ENCODE measurements at places on chromosomes 1 and 21.
A peak's percentile ranks its signal among the peaks of the same experiment; 100 is the strongest.

DNA sequence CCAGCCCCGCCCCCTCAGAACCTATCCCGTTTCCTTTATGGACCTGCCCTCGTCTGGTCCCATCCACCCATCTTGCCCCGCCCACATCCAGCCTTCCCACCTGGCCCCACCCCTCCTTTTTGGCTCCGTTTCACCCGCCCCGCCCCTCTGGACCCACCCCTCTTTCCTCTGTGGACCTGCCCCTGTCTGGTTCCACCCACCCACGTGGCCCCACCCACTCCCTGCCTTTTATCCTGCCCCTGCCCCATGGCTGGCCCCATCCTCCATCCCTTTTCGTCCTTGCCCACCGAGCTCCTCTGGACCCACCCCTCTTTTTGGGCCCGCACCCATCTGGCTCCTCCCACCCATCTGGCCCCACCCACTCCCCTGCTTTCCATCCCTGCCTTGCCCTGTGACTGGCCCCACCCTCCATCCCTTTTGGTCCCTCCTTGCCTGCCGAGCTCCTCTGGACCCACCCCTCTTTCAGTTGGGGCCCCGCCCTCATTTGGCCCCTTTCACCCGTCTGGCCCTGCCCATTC, 177.3 kb downstream of the CAMTA1 start:
- ATAC-seq = peak; percentile 68

- ATAC-seq = no peak
Observed at GRCh38 chr1:95561346-95561745, 327.3 kb downstream of the RWDD3 start.

DNA sequence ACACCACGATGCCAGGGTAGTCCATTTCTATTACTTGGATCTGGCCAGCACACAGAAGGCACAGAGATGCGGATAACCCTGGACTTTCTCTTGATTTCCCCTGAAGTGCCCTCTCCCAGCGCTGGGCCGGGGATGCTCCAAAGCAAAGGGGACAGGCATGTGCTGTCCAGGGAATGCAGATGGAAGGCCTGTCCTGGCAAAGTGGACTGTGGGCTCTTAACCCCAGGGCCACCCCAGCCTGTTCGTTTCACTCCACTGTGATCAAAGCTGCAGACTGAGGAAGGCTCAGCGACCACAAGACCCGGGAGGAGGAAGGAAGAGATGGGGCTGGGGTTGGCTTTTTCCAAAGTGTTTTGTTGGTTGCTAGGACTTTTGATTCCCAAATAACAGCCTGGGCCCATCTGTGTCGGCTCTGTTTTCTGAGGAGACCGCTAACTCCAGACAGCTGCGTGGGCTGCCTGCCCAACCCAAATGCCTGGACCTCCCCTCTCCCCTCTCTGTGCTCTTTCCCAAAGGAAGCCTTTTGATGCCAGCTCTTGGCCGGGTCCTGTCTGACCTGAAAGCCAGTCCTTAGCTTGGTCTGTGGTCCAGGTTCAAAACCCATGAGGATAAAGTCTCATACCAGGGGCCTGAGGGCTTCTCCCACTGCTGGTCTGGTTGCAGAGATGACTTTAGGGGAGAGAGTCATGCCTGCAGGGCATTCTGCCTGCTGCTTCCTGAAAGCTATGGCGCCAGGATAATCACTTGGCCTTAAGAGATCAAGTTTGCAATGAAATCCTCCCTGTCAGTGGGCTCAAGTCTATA, 119.6 kb upstream of the CD34 start:
- ATAC-seq = no peak

GRCh38 chr1:25643929-25644328, 27.3 kb downstream of the MAN1C1 start:
- ATAC-seq = no peak

GRCh38 chr21:45439161-45439872, 34.4 kb downstream of the COL18A1 start:
- peak; percentile 84 for ATAC-seq

DNA sequence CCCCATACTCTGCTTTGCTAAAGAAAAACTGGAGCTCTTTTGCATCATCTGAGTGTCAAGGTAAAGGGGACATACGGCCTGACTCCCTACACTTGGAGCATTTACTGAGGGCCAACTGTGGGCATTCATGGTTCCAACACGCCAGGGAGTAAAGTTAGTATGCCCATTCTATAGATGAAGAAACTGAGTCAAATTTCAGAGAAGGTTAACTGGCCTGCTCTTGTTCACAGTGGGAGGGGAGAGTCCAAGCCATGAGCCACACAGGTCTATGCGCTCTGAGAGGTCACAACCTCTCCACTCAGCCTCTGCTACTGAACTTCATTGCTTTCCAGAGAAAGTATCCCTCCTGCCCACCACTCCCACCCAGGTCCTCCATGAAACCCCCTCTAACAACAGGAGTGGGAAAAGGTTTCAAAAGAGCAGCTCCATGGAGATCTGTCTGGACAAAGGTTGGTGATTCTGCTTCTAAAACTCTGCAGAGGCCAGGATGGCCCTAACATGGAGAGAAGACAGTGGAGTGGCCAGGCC, 6.8 kb upstream of the KCNN3 start:
- no peak for ATAC-seq

DNA sequence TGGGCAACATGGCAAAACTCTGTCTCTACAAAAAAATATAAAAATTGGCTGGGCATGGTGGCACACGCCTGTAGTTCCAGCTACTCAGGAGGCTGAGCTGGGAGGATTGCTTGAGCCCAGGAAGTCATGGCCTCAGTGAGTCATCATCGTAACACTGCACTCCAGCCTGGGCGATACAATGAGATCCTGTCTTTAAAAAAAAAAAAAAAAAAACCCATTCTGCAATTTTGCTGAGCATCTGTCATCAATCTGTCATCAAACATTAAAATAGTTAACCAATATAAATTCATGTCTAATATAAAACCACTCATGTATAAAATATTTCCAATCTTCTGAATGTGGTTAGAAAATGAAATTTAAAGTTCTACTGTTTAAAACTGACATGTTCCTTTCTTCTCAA, 56.9 kb downstream of the LPAR3 start:
- ATAC-seq = no peak

DNA sequence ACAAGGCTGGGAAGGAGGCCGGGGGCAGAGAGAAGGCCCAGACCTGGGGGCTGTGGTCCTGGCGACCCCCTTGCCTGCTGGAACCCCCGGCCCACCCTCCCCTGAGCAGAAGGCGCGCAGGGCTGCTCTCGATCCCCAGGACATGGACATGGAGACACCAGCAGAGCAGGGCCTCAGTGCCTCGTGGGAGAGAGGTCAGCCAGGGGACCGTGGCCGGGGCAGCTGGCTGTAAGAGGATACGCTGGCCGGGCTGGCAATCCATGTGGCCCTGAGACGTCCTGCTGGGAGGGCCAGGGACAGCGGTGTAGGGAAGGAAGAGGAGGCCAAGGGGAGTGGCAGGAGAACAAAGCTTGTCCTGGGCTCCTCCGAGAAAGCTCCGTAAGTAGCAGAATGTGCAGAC, 132.2 kb downstream of the CASZ1 start:
- no peak for ATAC-seq

DNA sequence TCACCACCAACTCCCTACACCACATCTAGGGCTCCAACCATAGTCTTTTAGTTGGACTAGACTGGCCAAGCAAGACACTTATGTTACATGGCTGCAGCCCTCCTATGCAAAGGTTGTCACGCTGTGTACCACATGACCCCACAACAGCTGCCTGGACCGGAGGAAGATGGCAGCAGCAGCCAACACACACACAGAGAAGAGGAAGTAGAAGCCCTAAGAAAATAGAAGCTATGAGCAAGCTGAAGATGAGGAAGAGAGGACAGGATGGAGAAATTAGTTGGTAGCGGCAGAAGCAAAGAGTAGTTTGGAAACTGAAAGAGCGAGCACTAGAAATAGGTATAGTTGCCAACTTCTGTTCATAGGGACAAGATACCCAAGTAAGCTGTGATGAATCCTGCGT, 60.8 kb upstream of the RALGPS2 start:
- ATAC-seq = peak; percentile 93
